ENCODE measurements at places on chromosomes 16 and 17.

DNA sequence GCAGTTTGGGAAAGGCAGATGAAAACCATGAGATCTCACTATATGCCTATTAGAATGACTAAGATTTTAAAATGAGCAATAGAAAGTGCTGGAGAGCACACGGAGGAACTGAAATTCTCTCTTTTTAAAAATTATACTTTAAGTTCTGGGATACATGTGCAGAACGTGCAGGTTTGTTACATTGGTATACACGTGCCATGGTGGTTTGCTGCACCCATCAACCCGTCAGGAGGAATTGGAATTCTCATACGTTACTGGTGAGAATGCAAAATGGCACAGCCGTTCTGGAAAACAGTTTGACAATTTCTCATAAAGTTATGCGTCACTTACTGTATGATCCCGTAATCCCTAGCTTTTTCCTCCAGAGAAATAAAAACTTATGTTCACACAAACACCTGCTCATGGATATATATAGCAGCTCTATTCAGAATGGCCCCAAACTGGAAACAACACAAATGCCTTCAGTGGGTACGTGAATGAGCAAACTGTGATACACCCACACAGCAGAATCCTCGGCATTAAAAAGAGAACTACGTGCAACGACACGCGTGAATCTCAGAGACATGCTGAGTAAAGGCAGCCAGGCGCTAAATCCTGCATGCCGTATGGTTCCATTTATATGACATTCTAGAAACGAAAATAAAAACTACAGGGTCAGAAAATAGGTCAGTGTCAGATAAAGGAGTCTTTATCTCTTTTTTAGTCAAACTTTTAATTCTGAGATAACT, 11.8 kb downstream of the PIK3R6 start:
- DNase-seq: no peak

GRCh38 chr17:29595943-29596774, 3.2 kb downstream of the ANKRD13B start:
- DNase-seq: no peak

DNA sequence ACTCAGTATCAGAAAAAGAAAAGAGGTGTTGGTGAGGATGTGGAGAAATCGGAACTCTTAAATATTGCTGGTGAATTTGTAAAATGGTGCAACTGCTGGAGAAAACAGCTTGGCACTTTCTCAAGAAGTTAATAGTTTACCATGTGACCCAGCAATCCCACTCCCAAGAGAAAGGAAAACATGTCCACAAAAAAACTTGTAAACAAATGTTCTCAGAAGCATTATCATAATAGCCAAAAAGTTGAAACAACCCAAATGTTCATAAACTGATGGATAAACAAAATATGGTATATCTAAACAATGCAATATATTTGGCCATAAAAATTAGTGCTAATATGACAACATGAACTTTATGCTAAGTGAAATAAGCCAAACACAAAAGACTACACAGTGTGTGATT, 2.6 kb upstream of the MAPK7 start:
- DNase-seq: no peak

GRCh38 chr17:39595294-39595693, 12.4 kb downstream of the NEUROD2 start:
- no peak for DNase-seq

GRCh38 chr16:16578701-16579100, 199.8 kb downstream of the NPIPA7 start:
- no peak for DNase-seq

DNA sequence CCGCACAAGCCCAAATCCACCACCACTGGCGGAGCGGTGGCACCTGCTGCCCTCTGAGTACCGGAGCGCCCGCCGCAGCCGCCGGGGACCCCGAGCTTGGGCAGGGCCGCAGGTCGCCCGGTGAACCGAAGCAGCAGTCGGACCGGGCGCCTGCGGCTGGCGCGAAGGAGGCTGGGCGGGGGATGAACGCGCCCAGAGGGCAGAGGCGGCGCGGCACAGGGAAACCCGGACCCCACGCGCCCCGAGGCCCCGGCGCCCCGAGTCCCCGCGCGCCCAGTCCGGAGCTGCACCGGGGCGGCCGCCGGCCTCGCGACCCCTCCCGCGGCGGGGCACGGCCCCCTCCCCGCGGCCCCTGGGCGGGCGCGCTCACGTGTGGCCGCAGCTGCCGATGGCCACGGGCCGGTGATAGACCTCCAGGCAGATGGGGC, 393 bp downstream of the RNF166 start:
- DNase-seq: peak; percentile 62

DNA sequence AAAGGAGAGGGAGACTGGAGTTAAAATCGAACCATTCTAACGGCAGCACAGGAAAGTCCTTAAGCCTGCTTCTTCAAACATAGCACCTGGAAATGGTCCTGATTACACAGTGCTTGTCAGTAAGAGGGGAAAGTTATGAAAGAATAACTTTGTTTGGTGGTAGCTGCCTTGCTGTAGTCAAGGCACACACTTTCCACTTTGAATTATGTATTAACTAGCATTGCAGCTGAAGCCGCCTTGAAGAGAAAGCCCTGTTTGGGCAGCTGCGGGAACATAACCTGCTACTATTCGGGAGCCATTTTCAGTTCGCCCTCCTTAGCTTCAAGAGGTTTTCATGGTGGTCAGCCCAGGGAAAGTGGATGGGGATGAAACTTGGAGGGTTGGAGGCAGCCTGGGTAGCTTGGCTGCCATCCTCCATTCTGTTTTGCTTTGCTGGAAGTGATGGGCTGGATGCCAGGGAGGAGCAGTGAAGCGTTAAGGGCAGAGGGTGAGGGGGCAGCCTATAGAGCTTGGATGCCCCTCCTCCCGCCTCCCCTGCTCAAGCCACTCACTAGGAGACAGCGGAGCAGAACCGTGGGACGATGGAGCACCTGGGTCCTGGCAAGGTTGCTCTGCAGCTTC, 5.3 kb upstream of the HAS3 start:
- DNase-seq: no peak

GRCh38 chr16:11372073-11372828, 27.0 kb downstream of the RMI2 start:
- DNase-seq: no peak

DNA sequence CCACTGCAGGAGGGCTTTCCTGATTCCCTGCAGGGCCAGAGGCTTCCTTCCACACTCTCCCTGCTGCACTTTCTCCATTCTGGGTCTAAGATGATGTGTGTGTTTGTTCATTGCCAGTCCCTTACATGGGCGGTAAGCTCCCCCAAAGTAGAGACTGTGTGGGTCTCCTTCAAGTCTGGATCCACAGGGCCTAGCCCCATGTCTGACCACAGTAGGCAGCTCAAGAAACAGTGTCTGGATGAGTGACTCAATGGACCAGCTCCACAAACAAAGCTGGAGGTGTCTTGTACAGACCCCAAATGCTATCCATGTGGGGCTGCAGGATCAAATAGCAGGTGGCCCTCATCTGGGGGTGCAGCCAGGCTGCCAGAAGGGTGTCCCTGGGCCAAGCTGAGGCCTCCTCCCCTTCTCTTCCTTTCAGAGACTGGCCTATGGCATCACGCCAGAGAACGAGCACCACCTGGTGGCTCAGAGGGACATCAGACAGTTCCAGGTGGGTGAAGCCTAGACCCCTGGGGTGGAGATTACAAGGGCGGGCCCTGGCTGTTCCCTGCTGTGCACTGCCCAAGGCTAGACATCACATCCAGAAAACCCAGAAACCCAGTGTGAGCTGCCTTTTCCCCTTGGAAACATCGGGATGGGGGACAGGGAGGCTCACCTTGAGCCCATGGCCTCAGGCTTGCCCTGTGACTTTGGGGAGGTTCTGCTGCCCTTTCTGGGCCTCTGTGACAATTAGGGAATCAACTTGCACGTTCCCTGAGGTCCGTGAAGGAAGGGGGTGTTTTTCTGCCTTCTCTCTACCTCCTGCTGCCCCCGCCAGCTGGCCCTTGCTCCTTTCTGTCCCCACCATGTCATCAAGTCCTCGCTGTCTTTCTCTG, 45.9 kb downstream of the SLC6A2 start:
- DNase-seq: peak; percentile 49

- no peak for DNase-seq
Observed at GRCh38 chr17:44969144-44969780, 1.2 kb upstream of the C1QL1 start.

DNA sequence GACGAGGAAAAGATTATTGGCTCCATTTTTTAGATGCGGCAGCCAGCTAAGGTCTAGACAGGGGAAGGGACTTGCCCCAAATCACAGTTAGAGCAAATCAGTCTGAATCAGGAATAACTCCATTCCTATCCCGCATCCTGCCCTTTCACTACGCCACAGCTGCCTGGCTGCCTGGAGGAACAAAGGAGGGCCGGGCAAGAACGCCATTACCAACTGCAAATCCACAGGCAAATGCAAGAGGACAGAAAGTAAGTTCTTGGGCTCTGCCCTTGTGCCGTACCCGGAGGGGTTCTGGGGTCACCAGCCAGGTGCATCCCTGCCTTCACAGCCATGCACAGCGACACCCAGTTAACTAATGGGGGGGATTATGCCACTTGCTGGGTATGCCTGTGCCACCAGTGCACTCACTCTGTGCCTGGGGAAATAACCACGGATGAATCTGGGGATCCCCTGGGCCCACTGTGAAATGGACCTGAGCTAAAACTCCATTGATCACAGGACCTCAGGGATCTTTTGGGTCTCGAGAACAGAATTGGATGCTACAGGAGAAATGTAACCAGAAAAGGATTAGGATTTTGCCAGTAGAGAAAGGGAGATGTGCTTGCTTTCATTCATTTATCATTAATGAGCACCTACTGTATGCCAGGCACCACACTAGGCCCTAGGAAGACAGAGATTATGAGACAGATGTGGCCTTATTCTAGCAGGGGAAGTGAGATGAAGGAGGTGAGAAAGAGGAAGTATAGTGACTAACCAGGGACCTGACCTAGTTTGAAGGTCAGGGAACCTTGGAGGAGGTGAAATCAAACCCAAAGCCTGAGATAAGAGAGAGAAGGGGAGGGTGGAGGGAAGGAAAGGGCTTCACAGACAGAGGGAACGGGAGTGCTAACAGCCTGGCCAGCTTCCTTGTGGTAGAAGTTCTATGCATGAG, 17.7 kb downstream of the BCL7C start:
- DNase-seq: peak; percentile 45

GRCh38 chr17:46766493-46767491, 51.7 kb downstream of the WNT3 start:
- DNase-seq: no peak

DNA sequence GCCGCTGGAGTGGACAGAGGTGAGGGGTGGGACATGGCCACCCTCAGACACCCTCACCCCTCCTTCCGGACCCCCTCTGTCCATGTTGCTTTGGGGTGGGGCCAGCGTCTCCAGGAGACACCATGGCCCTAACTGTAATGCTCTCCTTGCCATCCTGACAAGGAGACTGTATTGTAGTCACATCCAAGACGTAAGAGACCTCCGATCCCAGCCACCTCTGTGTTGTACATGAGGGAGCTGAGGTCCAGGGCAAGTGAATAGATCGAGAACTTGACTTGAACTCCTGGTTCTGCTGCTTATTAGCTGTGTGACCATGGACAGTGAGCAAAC, 30.2 kb downstream of the POLR3E start:
- DNase-seq: no peak

DNA sequence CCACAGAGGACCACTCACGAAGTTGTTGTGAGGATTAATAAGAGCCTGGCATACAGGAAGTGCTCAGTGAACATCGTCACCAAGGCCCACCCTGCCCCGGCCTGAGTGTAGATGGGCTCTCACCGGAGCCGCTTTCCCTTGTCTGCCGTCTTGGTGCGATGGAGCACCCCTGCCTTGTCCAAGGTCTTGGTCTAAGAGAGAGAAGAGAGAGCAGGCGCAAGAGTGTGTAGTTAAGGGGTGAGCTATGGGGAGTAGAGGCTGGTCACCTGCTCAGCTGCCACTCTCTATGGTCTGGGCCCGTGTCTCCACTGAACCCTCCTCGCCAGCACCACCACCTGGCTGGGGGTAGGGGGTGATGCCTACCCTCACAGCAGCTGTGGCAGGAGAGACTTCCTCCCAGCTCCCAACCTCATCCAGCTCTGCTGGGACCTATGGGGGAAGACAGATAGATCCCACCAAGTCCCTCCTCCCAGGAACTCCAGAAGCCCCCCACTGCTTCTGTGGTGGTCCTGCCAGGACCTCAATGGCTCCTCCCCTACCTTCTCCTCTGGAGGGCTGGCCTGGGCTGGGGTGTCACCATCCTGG, 28.7 kb downstream of the ARHGAP27 start:
- DNase-seq: no peak

DNA sequence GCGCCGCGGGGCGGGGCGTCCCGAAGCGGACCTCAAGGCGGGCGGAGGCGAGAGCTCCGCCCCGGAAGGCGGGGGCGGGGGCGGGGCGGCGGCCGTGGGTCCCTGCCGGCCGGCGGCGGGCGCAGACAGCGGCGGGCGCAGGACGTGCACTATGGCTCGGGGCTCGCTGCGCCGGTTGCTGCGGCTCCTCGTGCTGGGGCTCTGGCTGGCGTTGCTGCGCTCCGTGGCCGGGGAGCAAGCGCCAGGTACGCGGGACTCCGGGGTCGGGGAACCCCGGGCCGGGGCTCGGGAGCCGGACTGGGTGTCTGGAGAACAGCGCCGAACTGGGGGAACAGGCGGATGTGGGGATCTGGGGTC, at the start of gene TNFRSF12A:
TSS of gene TNFRSF12A (plus strand) at position 122 of the 357 bp plus-strand sequence. CDS start at position 152, 30 bp downstream.
- peak; percentile 95 for DNase-seq

DNA sequence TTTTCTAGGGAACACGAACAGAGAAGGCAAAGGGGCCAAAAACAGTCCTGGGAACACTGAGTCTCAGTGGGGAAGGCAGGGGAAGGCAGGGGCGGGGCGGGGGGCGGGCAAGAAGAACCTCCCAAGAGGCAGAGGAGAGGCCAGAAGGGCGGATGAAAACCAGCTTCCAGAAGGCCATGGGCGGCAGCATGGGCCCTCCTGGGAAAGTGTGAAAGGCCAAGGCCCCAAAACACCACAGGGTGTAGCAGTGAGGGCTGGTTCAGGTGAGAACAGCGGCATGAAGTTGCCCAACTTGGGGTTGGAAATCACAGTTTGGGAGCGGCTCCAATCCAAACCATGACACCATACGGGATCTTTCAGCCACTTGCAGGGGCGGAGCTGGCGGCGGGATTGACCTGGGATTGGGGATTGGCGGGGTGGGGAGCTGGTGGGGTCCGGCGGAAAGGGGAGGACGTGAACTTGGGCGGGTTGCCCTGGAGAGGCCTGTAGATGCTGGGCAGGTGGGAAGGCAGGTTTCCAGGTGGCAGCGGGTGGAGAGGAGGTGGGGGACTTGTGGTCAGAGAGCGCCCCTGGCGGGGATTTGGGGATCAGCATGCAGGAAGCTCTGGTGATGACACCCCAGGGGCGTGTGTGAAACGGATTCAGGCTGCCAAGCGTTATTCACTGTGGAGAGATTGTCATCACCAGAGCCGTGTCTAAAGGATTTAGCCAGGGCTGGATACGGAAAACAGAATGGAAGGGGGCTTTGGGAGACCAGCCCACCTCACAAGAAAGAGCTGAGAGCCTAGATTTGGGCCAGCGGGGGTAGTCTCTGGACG, 80.9 kb downstream of the ARHGAP23 start:
- peak; percentile 89 for DNase-seq

GRCh38 chr16:26269673-26270072, 577.9 kb downstream of the HS3ST4 start:
- DNase-seq: no peak
